ENCODE measurements at places on chromosomes 5 and 9.

- no peak for DNase-seq
Measured at GRCh38 chr9:89872913-89873707, 268.3 kb downstream of the GADD45G start.

DNA sequence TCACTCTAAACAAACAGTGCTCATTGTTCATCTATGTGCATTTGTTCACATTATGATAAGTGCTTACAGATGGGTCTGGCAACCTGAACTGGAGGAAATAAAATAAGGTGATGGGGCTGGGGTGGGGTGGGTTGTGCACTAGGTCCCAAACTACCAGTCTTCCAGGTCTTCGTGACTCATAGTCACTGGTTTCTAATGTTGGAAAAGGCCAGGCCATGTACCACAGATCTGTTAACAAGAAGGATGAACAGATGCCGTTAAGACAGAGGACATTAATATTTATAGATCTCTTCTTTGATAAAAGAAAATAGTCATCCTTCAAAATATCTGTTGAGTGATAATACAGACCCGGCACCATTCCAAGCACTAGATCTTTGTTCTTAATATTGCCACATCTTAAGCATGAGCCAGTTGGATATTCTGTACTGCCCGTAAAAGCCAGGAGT lies 71.4 kb upstream of the STARD4 start:
- DNase-seq, result no peak

DNA sequence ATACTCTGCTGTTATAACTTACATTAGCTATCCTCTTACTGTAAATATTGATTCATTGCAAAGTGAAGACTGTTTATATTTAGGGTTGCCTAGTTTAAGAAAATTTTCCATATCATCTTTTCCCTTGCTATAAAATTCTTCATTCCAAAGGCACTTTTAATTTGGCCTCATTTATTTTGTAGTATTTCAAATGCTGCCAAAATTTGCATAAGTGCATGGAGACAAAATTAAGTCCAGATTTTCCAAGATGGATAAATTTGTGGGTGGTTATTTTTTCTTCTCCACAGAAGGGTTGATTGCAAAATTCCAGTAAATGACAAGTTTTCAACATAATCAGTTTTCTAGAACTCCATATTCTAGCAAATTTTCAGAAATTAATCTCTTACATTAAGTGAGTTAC lies 141.5 kb upstream of the MTAP start:
- no peak for DNase-seq

- DNase-seq, result no peak
Measured at GRCh38 chr5:28402590-28403301, 1364.4 kb upstream of the CDH9 start.

GRCh38 chr9:114001410-114001685 lies 76.8 kb downstream of the AMBP start:
- DNase-seq, result no peak

All from AG04450 (cell line).